ENCODE measurements at places on chromosomes 7 and 10. TPM values are rescaled to one million over a fixed set of nuclear protein-coding genes. Genes with fewer than 3 reads are reported as not detected.

GRCh38 chr7:139915268-139915863 lies 86.3 kb downstream of the TBXAS1 start:
- DNase-seq: peak; percentile 68

Gene FXYD4
- total RNA-seq: not detected

Gene SPDYE11
- not detected for total RNA-seq

DNA sequence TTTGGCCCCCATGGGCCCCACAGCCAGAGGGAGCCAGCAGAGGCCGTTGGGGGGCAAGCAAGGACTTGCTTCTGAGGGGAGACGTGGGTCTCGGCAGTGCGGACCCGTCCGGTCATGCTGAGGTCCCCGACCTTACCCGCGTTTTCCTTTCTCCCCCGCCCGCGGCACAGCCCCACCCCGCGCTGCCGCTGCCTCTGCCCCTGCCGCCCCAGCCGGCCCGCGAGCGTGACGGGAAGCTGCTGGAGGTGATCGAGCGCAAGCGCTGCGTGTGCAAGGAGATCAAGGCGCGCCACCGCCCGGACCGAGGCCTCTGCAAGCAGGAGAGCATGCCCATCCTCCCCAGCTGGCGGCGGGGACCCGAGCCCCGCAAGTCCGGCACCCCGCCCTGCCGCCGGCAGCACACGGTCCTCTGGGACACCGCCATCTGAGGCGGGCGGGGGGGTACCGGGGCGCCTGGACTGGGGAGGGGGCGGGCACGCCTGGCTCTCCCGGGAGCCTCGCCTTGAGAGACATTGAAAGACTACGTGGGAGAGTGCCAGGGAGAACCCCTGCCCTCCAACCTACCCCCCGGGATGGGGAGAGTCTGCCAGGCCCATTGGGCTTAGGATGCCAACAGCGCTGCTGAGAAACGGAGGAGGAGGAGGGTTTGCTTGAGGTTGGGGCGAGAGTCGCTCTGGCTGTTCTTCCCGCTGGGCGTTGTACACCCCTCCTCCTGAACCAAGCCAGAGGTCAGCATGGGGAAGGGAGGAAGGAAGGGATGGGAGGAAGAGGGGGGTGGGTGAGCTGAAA lies 9.9 kb downstream of the NYAP1 start:
- DNase-seq: peak; percentile 38

GRCh38 chr7:132750530-132751217 lies 174.4 kb upstream of the PLXNA4 start:
- peak; percentile 59 for DNase-seq

Gene CRPPA
- total RNA-seq: 1.5 TPM

- DNase-seq: no peak
Measured at GRCh38 chr10:103740611-103741010, 114.8 kb downstream of the SH3PXD2A start.

- no peak for DNase-seq
Measured at GRCh38 chr7:121669144-121669543, 203.8 kb upstream of the PTPRZ1 start.

DNA sequence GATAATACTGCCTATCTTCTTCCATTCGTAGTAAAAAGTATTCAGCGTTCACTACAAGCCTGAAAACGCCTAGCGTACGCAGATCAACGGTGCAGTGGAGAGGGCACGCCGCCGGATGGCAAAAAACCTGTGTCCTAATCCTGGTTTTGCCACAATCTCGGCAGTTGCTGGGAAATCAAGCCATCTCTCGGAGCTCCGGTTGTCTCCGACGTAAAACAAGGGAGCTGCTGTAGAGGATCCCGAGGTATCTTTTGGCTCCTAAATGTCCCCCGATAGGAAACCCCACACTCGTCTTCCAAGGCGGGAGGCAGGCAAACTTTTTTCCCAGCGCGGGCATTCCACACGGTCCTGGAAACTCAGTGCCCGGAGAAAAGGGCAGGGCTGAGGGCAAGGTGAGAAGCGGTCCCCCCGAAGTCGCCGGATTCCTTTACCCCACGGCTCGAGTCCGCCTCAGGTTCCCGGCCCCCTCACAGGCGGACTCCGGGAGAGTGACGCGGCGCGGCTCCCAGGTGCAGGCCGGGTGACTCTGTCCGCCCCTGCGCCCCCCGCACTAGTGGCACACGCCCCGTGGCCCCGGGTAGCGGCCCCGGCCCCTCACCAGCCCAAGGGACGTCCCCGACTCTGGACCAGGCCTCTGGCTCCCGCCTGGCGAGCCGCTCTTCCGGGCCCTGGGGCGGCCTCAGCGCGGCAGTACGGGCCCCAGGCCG lies 649 bp downstream of the IDE start:
- DNase-seq: peak; percentile 50

- no peak for DNase-seq
Measured at GRCh38 chr10:72728462-72728861, 36.5 kb downstream of the MCU start.

DNA sequence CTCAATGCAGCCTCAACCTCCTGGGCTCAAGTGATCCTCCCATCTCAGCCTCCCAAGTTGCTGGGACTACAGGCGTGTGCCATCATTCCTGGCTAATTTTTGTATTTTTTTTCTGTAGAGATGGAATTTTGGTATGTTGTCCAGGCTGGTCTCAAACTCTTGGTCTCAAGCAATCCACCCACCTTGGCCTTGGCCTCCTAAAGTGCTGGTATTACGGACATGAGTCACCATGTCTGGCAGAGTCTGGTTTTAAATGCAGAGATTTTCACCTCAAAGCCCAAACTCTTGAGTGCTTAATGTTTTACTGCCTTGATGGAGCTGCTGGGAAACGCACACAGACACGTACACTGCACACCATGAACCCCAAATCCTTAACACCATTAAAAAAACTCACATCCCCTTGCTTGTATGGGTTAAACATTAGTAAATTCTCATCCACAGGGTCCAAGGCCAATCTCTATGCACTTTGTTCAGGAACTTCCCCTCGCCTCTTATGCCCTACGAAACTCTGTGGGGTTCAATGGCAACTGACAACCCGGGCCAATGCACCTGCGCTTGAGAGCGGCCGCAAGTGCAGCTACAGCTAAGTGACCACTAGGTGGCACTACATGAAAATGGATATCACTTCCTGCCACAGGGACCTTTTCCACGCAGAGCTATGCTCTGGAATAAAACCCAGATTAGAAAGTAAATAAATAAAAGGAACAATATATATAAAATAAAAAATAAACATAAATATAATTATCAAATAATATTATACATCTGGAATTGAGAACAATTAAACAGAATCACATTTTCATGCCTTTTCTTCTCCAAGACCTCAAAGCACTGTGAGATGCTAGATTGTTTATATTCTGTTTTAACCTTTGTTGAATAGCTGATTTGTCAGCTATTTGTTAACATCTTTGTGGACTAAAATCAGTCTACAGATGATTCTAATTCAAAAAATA lies 66.9 kb upstream of the AFAP1L2 start:
- peak; percentile 60 for DNase-seq

Gene ITGA8
- total RNA-seq: 1.3 TPM

DNA sequence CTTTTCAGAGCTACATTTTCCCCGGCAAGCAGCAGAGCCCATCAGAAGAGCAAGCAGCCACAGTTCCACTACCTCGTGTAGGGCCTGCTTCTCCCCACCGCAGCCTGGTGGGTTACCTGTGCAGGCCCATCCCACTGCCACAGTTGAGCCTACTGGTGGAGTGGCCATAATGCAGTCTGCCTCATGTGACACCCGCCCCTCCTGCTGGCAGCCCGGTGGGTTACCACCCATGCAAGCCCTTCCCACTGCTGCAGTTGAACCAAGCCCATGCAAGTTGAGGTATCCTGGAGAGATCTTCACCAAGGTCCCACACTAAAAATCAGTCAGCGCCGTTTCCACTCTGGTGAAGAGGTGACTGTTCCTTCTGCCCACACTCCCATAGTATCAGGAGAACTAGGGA lies 32.1 kb upstream of the CNNM1 start:
- no peak for DNase-seq

Gene GDF10
- 25.1 TPM for total RNA-seq

DNA sequence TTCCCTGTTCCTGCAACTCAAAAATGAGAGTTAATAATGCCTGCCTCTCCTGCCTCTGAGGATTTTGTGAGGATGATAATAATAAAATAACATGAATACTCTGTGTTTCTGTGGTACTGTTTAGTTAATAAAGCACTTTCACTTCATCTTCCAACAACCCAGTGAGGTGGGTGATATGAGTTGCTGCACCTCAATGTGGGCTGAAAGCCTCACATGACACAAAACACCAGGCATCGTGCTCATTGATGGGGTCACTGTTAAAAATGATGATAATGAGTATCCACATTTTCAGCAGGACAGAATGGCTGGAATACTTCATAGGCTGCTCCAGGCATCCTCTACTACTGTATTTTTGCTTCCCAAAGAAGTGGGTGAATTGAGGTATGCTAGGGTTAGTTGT lies 222.8 kb upstream of the NRP1 start:
- DNase-seq: no peak

DNA sequence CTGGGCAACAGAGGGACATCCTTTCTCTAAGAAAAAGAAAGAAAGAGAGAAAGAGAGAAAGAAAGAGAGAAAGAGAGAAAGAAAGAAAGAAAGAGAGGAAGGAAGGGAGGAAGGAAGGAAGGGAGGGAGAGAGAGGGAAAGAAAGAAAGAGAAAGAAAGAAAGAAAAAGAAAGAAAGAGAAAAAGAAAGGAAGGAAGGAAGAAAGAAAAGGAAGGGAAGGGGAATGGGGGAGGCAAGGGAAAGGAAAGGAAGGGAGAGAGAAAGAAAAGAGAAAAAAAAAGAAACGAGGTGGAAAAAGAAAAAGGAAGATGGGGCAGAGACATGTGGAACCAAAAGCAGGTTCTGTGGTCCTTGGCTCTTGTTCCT lies 82.9 kb upstream of the SMNDC1 start:
- DNase-seq: no peak

Gene TCTN3
- 30.3 TPM for total RNA-seq

GRCh38 chr7:100964630-100965029 lies 4.7 kb upstream of the MUC12 start:
- no peak for DNase-seq

Gene GSTO2
- total RNA-seq: 2.1 TPM

- DNase-seq: peak; percentile 14
Measured at GRCh38 chr7:106092204-106092603, 19.9 kb downstream of the SYPL1 start.

Gene ASB10
- not detected for total RNA-seq

DNA sequence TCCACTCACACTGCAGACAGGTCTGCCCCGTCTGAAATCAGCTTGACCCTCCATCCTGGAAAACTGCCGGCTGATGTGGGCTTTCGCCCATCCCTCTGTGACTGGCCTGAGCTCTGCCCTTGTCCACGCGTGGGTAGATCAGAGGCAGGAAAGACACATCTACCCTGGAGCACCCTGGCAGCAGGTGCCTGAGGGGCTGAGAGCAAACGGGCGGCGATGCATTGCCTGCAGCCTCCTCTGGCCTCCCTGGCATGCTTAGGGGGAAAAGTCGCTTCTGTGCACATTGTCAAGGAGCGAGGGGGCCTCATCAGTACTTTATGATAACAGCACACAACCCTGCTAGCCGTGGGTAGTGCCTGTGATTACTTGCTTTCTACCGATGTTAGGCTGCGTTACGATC lies 109.4 kb downstream of the ADARB2 start:
- DNase-seq: no peak

DNA sequence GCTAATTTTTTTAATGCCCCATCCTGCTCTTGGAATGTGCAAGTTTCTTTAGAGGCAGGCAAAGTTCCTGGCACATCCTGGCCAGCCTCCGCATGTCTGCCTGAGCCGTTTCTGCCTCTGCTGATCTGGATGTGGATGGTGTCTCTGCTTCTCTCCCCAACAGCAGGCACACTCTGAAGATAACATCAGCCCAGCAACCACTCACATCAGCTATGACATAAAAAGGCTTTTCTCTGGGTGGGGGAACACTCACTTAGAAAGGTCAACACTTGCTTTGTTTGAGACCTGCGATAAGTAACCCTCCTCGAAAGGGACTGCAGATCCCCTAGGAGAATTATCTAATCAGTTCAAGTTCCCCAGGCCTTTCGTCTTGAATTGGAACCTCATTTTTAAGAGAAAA lies 142.9 kb downstream of the FGFR2 start:
- DNase-seq: no peak

DNA sequence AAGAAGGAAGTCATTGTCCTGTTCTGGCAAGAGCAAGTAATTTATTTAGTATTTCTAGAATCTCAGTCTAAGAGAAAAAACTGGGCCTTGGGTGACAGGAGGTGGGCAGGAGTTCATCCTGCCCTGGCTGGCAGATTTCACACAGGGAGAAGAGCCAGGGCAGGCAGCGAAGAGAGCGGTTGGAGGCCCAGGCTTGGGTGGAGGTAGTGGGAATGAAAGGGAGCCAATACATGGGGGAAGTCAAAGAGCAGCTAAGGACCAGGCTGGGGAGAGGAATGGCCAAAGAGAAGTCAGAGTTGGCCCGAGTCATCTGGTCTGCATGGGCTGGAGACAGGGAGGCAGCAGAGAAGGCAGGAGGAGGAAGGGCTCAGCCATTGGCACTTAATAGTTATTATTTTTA lies 51.4 kb downstream of the HECW1 start:
- no peak for DNase-seq
